T-helper 17 cell (primary cell): ENCODE measurements at places on chromosomes 3 and 15.

GRCh38 chr15:90456236-90456635 lies 68.2 kb downstream of the IQGAP1 start:
- no peak for DNase-seq
- peaks cover 18% of the 10 kb centered on the region for H3K4me1 ChIP-seq
- no peak overlapping the region for H3K27ac ChIP-seq
- peaks cover 19% of the 10 kb centered on the region for H3K36me3 ChIP-seq

GRCh38 chr3:54917862-54918261 lies 10.0 kb downstream of the LRTM1 start:
- no peak overlapping the region for H3K27ac ChIP-seq
- no peaks in the 10 kb centered on the region for H3K4me1 ChIP-seq
- no peaks in the 10 kb centered on the region for H3K36me3 ChIP-seq
- no peak for DNase-seq
- H3K27me3 ChIP-seq: no peaks in the 10 kb centered on the region

DNA sequence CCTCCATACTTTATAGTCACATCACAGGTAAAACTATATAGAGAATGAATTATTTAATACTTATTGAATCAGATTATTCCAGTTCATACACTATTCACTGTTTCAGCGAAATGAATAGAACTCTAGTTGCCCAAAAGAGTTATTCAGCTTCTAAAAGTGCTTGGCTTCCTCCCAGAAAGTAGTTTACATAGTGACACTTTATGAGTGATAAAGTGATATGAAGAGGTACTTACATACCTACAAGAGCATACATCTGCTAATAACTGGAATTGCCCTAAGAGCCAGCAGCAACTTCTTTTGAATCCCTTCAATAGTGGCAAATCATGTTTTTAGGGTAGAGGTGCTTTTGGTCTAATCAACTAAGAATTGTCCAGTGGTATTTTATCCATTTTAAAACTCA lies 635.1 kb upstream of the AGTR1 start:
- H3K27ac ChIP-seq: no peak overlapping the region
- no peak overlapping the region for H3K4me3 ChIP-seq
- H3K36me3 ChIP-seq: no peaks in the 10 kb centered on the region

DNA sequence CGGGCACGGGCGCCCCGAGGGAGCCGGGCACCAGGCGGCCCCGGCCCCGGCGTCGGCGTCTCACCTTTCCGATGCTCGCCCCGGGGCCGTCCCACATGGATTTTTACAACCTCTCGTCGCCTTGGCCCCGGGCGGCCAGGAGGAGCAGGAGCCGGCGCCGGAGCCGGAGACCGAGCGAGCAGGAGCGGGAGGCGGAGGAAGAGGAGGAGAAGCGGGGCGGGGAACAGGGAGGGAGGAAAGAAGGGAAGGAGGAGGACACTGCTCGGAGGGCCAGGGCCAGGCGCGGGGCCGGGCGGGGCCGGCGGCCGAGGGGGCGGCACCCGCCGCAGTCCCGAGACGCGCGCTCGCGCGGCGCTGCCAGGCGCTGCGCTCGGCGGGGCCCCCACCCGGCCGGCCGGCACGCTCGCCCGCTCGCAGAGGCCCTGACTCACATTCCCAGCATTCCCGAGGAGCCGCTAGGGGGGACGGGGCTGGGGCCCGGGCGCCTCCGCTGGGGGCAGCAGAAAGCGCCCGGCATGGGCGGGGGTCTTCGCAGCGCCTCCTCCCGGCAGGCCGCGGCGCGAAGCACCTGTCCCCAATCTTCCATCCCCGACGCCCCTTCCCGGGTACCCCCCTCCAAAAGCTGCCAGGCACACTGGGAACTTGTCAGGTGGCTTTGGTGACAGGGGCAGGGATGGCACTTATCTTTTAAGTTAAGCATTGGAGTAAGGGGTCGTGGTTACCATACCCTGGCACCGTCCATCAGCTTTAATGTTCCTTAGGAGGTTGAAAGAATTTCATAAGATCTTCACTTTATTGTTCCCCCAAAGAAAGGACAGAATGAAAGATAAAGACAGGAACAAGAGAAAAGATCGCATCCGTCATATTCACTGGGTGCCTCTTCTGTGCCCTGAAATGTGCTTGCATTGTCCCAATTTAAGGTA lies at the start of gene ERC2:
Gene ERC2 (minus strand): TSS at position 284 of the 923 bp plus-strand sequence.
- H3K36me3 ChIP-seq: no peaks in the 10 kb centered on the region
- DNase-seq: no peak
- no peaks in the 10 kb centered on the region for H3K4me1 ChIP-seq
- no peak within 1 kb of the TSS for H3K27ac ChIP-seq
- peak within 1 kb of the TSS; percentile 46 for H3K4me3 ChIP-seq
- peaks cover 78% of the 10 kb centered on the region for H3K27me3 ChIP-seq

DNA sequence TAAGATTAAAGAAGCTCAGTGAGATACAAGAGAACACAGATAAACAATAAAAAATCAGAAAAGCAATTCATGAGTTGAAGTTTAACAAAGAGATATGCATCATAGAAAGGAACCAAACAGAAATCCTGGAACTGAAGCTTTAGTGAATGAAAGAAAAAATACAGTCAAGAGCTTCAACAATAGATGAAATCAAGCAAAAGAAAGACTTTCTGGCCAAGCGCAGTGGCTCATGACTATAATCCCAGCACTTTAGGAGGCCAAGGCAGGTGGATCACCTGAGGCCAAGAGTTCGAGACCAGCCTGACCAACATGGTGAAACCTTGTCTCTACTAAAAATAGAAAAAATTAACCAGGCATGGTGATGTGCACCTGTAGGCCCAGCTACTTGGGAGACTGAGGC lies 301.6 kb upstream of the MANF start:
- H3K4me1 ChIP-seq: no peaks in the 10 kb centered on the region
- H3K27ac ChIP-seq: no peak overlapping the region
- no peak for DNase-seq
- H3K27me3 ChIP-seq: no peaks in the 10 kb centered on the region

DNA sequence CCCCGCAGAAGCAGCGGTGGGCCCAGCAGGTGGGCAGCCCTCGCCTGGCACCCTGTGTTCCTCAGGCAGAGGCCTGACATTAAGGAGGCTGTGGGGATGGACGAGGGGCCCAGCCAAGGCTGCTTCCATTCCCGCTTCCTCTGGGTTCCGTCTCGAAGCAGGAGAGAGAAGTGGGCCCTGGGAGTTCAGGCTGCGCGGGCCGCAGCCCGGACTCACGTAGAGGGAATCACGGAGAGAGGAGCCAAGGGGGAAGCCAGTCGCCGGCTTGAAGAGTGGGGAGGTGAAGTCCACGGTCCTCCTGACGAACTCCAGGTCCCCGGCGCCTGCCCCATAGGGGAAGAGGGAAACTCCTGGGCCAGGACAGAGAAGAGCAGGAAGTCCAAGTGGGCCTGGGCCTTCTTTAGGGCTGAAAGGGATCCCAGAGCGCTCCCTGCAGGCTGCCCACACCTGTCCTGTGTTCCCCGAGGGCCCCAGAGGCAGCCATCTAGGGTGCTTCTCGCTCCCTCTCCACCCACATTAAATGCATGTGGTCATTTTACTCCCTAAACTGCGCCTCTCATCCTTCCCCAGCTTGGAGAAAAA lies 37.7 kb downstream of the MUC4 start:
- no peak for DNase-seq
- H3K4me1 ChIP-seq: peaks cover 2% of the 10 kb centered on the region
- H3K4me3 ChIP-seq: no peak overlapping the region
- no peak overlapping the region for H3K27ac ChIP-seq

GRCh38 chr15:90869601-90870353 lies 1.4 kb downstream of the FURIN start:
- H3K27me3 ChIP-seq: no peaks in the 10 kb centered on the region
- peaks cover 2% of the 10 kb centered on the region for H3K36me3 ChIP-seq
- H3K4me3 ChIP-seq: peak overlapping the region; percentile 92
- DNase-seq: no peak

DNA sequence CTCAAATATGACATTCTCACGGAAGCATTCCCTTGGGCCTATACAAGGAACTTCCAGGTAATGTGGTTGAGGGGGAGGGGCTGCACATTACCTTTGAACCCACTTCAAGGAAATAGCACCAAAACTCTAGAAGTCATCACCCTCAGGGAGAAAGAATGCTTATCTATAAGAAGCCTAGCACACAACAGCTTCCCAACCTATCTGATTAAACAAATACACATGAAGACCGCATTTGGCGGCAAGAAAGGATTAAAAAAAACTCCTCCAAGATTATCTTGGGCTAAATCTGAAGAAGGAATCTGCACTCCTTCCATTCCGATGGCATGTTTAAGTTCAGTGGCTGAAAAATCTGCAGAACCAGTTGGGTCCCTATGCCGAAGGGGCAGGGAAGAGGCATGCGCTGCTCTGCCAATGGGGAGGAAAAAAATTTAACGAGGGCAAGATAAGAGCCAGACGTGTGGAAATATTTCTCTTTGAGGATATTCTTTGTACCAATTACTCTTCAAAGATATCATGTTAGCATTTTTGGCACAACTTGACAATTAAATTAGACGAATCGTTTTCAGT lies 82.0 kb upstream of the WNT5A start:
- no peaks in the 10 kb centered on the region for H3K36me3 ChIP-seq
- H3K27ac ChIP-seq: no peak overlapping the region
- H3K4me1 ChIP-seq: no peaks in the 10 kb centered on the region
- no peaks in the 10 kb centered on the region for H3K27me3 ChIP-seq

DNA sequence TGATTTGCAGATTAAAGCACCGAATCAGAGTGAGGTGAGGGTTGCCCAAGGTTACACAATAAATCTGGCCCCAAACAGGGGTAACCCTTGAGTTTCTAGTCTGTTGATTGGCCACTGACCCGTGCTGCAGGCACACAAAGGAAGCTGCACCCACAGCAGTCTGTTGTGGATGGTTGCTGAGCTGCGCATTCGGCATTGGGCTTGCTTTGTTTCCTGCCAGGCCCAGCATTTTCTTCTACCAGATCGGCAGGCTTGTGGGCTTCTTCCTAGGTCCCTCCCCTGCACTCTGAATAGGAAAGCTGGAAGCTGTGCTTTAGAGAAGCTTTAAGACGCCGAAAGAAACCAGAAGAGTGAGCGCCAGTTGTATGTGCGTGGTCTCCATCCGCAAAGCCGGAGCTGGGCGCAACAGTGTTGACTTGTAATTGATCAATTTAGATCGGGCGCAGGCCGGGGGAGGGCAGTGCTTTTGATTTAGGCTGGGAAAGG lies 12.1 kb downstream of the B3GNT5 start:
- peaks cover 8% of the 10 kb centered on the region for H3K27me3 ChIP-seq
- no peak overlapping the region for H3K4me3 ChIP-seq
- DNase-seq: no peak

GRCh38 chr3:161264852-161265251 lies 43.7 kb downstream of the NMD3 start:
- no peaks in the 10 kb centered on the region for H3K27me3 ChIP-seq
- H3K4me3 ChIP-seq: no peak overlapping the region
- peaks cover 4% of the 10 kb centered on the region for H3K36me3 ChIP-seq
- no peak overlapping the region for H3K27ac ChIP-seq
- H3K4me1 ChIP-seq: peaks cover 2% of the 10 kb centered on the region
- DNase-seq: no peak

- H3K27me3 ChIP-seq: no peaks in the 10 kb centered on the region
- no peak for DNase-seq
- H3K4me3 ChIP-seq: no peak overlapping the region
- no peaks in the 10 kb centered on the region for H3K36me3 ChIP-seq
- H3K4me1 ChIP-seq: no peaks in the 10 kb centered on the region
- H3K27ac ChIP-seq: no peak overlapping the region
These were observed 150.3 kb upstream of the SLITRK3 start for GRCh38 chr3:165346503-165346902.

GRCh38 chr15:71111950-71112349 lies 3.3 kb upstream of the THSD4 start:
- peaks cover 46% of the 10 kb centered on the region for H3K27me3 ChIP-seq
- no peak overlapping the region for H3K27ac ChIP-seq
- no peaks in the 10 kb centered on the region for H3K36me3 ChIP-seq
- H3K4me1 ChIP-seq: peaks cover 6% of the 10 kb centered on the region

- DNase-seq: no peak
- no peaks in the 10 kb centered on the region for H3K4me1 ChIP-seq
- no peaks in the 10 kb centered on the region for H3K36me3 ChIP-seq
These were observed 15.2 kb upstream of the LMCD1 start for GRCh38 chr3:8486434-8486833.

DNA sequence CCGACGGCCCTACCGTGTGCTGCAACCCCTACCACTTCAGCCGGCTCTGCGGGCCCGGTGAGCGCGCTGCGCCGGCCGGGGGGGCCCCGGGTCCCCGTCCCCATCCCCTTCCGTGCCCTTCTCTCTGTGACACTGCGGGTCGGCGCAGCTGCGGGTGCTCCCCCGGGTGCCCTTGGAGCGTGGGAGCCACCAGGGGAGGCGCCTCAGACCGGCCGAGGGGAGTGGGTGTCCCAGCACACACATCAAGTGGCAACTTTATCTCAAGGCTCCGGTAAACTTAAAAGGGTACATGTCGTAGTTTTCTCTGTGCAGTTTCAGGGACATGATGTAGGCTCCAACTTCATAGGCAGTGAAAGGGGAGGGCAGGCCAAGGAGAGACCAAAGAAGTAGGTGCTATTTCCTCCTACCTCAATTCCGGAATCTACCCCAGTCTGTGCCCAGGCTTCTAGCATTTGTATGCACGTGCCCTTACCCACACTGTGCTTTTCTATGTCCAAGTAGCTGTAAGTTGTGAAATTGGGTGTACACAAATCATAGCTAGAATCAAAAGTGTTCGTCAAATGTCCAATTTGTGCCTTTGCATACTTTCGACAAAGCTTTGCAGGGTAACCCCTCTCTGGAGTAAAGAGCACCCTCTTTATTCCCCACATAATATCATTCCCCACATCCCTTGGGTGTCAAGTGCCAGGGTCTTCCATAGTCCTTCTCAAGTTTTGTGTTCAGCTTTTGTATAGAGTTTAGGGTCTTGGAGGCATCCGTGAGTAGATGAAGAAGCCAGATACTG lies 2.2 kb downstream of the SMAD6 start:
- no peak overlapping the region for H3K27ac ChIP-seq
- no peaks in the 10 kb centered on the region for H3K36me3 ChIP-seq
- peaks cover 9% of the 10 kb centered on the region for H3K4me1 ChIP-seq
- DNase-seq: no peak

GRCh38 chr3:135997554-135998320 lies 32.2 kb downstream of the PPP2R3A start:
- no peak overlapping the region for H3K4me3 ChIP-seq
- H3K36me3 ChIP-seq: peaks cover 2% of the 10 kb centered on the region
- DNase-seq: no peak
- H3K27me3 ChIP-seq: peaks cover 8% of the 10 kb centered on the region

DNA sequence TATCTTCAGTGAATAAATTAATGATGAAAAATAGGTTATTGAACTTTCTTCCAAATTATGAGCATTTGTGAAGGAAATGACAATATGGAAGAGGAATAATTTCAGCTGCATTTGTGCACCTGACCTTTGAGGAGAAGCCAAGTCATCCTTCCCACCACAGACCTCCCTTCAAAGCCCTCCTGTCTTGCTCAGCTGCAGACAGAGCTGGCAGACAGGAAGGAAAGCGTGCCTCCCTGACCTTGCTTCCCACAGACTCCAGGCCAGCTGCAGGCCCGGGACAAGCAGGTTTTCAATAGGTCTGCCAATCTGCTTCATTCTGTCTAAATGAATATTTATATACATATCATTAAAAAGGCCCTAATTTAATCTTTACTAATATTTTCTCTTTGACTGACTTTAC lies 152.9 kb upstream of the RBMS3 start:
- no peaks in the 10 kb centered on the region for H3K36me3 ChIP-seq
- H3K27ac ChIP-seq: no peak overlapping the region
- H3K4me3 ChIP-seq: no peak overlapping the region
- H3K27me3 ChIP-seq: no peaks in the 10 kb centered on the region
- DNase-seq: no peak

- peaks cover 33% of the 10 kb centered on the region for H3K4me1 ChIP-seq
- H3K4me3 ChIP-seq: peak overlapping the region; percentile 87
- no peaks in the 10 kb centered on the region for H3K36me3 ChIP-seq
- DNase-seq: no peak
- no peaks in the 10 kb centered on the region for H3K27me3 ChIP-seq
These were observed 666 bp downstream of the SNX33 start for GRCh38 chr15:75648156-75649000.
